Hippocampal formation (tissue), 2 donors: ENCODE measurements at places on chromosomes 11 and 22.

- no peak for DNase-seq
Measured at GRCh38 chr22:50074056-50074455, 11.2 kb downstream of the MLC1 start.

- DNase-seq: peak; percentile 1
Measured at GRCh38 chr22:42473484-42474193, 41.4 kb upstream of the NFAM1 start.

DNA sequence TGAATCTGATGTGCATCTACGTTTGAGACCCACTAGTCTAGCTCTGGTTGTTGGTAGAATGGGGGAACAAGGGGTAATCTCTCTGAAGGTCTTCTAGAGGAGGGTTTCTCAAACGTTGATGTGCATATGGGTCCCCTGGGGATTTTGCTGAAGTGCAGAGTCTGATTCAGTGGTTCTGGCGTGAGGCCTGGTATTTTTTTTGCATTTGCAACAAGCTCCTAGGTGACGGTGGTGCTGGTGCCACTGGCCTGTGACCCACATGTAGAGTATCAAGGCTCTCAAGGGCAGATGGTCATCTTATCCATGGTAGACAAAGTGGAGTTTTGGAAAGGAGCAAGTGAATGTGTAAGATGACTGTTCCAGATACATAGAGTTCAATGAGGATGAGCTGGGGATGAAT, 97.1 kb downstream of the CEP164 start:
- no peak for DNase-seq

DNA sequence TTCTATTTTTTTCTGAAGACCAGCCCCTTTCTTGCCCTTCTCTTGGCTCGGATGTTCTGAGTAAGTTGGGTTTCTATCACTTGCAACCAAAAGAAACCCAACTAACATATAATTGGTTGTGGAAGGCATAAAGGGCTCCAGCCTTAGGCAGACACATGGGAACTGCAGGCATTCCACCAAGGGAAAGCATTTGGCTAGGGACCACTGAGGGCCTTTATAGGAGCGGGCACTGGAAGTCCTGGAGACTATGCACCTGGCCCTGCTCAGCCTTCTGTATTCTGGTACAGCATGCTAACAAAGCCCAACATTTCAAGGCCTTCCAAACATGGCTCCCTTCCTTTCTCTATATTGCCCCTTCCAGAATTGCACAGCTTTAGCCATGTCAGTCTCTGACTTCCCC, 17.6 kb upstream of the LMO1 start:
- DNase-seq: no peak

DNA sequence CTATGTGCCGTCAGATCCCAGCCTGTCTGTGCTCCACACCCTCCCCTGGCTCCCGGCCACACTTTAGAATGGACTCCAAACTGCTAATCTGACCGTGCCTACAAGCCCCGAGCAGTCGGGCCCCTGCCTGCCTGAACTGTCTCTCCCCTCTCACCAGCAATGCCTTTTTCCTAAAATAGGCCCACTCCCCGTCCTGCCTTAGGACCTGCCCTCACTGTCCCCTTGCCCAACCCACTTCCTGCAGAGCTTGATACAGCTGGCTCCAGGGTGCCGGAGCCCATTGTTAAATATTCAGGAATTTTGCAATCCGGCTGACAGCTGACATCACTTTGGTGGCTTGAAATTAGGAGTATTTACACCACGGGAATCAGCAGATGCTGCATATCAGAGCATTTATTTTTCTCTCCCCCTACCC, 21.4 kb downstream of the MN1 start:
- DNase-seq: no peak

DNA sequence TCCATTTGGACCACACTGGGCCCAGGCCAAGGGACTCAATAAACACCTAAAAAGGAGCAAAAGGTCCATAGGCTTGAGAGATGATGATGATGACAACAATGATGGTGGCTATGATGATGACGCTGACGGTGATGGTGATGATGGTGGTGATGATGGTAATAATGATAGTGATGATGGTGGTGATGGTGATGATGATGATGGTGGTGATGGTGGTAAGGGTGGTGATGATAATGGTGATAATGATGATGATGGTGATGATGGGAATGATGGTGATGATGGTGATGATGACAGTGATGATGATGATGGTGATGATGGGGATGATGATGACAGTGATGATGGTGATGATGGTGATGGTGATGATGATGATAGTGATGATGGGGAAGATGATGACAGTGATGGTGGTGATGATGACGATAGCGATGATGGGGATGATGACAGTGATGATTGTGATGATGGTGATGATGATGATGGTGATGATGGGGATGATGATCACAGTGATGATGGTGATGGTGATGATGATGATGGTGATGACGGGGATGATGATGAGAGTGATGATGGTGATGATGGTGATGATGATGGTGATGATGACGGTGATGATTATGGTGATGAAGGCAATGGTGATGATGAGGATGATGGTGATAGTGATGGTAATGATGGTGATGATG, 7.1 kb upstream of the RASD2 start:
- no peak for DNase-seq

GRCh38 chr11:60906132-60906972, at the start of gene PRPF19:
Gene PRPF19, minus strand, starts transcription at chr11:60906585. Its CDS starts 203 bp downstream, at chr11:60906382.
- peak; percentile 94 for DNase-seq

DNA sequence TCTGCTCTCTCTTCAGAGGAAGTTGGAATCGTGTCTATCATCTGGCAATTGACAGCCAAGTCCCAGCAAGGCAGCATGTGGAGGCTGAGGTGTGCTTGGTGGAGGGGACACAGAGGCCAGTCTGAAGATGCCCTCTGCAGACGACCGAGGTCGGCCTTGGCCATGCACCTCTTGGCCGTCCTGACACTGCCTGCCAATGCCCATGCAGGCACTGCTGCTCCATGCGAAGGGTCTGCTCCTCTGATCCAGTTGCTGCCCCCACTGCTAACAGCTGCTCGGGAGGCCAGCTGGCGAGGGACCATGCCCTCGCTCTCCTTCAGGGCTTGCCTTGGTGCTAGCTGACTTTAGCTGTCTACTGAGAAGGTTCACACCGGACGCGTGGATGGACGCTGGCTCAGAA, 527.9 kb downstream of the OPCML start:
- no peak for DNase-seq

DNA sequence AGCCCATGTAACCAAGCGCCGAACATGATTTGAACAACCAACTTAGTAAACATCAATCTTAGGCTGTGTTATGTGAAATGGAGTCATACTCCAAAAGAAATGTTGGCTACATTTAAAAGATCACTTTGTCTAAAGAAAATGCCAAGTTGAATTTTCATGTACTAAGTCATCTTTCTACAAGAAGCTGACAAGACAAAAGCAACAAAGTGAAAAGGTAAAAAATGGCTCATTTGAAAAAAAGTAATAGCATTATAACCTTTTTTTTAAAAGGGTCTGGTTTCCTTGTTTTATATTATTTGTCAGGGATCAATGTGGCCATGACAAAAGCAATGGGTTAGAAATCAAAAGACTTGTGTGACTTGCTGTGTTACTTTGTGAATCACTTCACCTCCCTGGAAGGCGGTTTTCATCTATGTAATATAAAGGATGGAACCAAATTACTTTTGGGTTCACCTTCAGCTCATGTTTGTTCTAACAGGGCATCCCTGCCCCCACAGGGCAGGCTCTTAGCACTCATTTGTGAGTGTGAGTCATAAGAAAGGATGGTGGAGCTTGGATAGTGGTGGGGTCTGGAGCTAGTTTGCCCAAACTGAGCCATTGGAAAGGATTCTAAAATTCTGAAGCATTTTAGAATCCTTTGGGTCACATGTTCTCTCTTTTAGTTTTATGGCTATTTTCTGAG, 131.9 kb upstream of the MTMR2 start:
- no peak for DNase-seq

DNA sequence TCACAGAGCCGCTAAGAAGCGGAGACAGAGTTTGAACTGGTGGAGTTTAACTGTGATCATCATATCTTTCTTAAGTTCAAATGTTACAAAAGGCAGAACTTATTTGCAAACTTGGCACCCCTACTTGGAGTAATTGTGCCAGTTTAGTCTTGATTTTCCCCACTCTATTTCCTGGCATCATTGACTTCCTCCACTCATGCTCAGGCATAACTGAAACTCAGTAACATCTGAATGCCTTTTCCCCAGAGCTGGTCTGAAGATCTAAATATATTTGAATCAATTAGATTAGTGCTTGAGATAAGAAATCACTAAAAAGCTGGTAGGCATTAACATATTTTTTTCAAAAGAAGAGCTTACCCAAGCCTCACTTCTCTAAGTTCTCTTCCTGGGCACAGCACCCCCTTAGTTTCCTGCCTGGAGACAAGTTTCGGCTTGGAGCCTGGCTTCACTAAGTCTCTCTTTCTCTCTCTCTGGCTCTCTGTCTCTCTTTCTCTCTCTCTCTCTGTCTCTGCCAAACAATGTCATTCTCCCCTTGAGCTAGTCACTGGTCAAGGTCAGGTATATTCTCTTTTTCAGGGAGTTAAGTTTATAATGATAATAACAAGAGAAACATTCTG, 190.8 kb downstream of the LUZP2 start:
- DNase-seq: no peak

DNA sequence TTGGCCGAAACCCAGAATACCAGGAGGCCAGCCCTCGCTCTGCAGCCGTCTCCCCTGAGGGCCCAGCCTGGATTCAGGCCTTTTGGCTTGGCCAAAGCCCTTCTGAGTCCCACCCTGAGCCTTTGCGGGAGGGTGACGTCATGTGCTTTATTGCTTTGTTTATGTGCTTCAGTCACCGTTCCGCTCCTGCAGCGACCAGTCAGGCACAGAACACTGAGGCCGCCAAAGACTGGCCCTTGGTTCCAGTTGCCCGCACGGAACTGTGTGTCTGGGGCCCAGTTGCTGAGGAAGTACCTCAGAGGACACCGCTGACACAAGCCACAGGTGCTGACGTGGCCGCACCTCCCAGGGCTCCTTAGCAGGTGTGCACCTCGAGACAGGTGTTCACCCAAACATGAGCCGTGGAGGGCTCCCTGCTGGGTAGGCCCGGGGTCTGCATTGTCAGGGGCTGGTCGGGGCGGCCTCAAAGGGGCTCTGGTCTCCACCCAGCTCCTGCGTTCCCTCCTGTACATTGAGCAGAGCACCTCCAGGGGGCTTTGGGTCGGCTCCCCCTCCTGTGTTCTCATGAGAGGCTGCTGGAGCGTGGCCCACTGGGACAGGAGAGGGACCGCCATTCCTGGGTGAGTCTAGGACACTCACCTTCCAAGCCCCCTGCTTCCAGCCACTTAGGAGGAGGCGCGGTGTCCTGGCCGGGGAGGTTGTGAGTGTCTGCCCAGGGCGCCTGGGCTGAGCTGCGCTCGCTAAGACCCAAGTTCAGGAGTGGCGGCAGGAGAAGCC, 376.8 kb downstream of the TBC1D22A start:
- DNase-seq: no peak

DNA sequence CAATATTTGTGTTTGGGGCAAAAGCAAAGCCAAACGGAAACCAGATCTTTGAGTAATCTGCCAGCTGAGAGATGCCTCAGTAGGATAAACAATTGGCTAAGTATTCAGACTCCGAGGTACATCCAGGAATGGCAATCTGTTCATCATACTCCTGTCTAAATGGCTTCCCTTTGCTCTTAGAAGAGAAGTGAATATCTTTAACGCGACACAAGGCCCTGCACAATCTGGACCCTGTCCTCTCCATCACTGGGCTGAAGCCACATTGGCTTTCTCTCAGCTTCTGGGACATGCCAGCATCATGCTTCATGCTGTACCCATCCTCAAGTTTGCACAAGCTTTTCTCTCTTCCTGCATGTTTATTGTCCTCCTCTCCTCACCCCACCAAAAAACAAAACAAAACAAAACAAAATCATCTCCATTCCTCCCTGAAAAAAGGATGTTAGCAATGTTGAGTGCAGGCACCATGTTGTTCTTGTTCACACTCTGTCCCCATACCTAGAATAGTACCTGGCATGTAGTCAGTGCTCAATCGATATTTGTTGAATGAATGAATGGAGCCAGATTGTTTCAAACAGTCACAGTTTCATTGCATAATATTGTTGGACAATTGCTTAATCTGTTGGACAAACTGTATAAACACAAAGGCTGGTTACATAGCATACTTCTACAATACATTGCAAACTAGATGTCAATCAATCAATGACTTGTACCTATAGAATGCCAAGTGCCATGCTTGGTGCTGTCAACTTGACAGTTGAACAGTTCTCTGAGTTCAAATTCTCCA, 38.2 kb upstream of the SESN3 start:
- no peak for DNase-seq

DNA sequence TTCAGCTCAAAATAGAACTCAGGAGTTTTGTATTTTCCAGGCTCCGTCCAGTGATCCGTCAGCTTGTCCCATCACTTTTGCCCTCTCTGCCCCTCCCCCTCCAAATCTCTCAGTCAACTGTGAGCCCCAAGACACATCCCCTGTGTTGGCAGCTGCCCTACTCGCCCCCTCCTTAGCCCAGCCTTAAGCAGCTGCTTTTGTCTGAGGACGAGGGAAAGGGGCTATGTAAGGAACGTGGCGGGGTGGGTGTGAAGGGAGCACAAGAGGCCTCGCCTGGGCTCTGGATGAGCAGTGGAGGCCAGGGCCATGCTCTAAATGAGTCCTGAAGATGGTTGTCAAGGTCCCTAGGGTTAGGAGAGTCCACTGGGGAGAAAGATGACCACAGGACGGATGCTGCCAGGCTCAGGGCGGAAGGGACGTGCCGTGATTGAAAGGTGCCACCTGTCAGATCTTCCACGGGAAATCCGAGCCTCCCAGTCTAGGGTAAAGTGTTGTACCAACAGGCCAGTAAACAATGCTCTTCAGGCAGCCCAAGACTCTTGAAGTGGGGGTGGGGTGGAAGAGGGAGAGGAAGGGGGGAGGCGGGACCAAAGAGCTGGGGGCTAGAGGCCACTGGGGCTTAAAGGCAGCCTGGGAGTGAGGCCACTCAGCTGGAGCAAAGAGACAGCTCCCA, at the start of gene SMTNL1:
Gene SMTNL1 (plus strand): TSS at position 649 of the 673 bp plus-strand sequence. CDS start 5,048 bp downstream, outside the sequence.
- DNase-seq: no peak

GRCh38 chr11:134146598-134146997, 77.2 kb downstream of the NCAPD3 start:
- no peak for DNase-seq

GRCh38 chr11:45091563-45092403, 54.7 kb upstream of the PRDM11 start:
- DNase-seq: no peak

DNA sequence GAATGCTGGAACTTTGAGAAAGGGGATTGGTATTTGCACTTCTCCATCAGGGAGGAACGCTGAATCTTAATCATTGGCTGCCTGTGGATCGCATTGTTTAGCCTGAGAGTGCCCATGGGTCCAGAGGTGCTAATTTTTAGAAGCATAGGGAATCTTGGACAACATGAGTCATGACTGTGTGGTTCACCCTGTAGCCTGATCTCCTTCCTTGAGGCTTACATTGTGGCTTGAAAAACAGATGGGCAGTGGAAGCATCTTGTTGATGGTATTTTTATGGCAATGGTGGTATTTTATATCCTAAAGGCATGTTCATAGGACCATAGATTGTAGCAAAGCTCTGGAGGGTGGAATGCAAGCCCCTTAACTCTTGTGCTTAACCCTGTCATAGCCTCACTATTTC, 99.2 kb upstream of the DBX1 start:
- no peak for DNase-seq

DNA sequence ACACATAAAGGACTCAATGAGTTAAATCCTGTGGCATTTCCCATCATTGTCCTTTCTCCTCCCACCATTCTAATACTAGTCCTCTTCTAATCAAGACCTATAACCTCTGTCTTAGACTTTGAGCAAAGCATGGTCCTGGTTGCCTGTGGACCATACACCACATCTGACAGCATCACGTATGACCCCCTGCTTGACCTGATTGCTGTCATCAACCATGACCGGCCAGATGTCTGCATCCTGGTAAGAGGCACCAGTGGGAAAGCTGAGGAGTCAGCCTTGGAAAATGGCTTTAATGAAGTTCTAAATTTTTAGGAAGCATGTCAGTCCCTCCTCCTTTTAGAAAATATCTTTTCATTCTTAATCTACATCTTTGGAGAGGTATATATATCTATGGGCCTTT, 25.8 kb downstream of the POLA2 start:
- no peak for DNase-seq
